ENCODE measurements at places on chromosomes 7 and 10. TPM values are rescaled to one million over a fixed set of nuclear protein-coding genes. Genes with fewer than 3 reads are reported as not detected.

Gene CDCA7L
- 39.9 TPM for total RNA-seq

Gene PGAM2
- 0.13 TPM for total RNA-seq

DNA sequence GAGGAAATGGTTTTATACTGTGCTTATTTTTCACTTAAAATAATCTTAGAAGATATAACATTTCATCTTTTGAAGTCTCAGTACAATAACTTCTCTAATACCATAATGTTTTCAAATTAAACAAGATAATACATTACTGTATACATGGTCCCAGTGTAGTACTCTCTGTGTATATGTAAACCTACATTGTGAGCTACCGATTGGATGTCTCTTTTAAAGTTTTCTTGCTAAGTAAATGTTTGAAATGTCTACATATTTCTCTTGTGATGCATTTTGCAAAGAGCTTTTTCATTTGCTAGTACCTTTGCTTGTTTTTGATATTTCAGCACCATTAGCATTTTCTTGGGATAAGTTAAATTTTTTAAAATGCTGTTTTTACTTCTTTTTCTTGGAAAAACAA, 94.8 kb downstream of the PRKG1 start:
- DNase-seq = no peak

Gene DCLRE1A
- 14.6 TPM for total RNA-seq

GRCh38 chr10:3215153-3215775, 42.7 kb upstream of the PITRM1 start:
- DNase-seq = no peak

DNA sequence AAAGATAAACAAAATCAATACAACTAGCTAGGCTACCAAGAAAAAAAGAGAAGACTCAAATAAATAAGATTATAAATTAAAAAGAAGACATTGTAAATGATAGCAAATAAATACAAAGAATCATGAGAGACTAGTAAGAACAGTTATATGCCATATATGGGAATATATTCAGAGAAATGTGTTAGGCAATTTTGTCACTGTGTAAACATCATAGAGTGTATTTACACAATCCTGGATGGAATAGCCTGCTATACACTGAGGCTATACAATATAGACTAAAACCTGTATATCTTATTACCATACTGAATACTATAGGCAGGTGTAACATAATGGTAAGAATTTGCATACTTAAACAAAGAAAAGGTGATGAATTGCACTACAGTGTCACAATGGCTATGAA, 717.4 kb downstream of the PARD3 start:
- no peak for DNase-seq
